ENCODE measurements at places on chromosomes 2 and 18.

DNA sequence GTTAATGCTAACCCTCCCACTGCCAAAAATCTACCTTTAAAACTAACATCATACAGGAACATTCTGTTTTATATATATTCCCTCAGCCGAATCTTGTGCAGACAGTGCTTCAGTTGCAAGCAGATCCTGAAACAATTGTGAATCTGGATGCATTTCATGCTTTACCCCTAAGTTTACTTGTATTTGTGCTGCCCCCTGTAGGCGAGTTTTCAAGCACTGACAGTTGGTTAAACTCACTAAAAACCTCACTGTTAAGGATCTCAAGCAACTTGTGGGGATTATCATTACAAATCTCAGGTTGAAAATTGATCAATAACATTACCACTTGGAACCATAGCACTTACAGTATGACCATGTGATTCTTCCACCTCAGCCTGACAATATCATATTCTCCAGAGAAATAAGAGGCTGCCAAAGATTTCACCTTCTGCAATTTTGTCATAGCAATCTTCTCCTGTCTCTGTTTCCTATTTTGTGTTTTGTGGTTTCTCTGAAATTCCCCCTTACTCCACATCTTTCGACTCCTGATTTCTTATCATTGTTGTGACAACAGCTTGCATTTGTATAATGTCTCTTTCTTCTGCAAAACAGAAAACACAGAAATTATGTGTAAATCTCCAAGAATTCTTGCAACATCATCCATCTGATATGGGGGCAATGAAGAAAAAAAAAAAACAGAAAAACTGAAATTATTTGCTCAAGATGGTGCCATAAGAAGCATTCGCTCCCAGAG is 354.6 kb upstream of the SETBP1 start:
- no peak overlapping the region for H3K27ac ChIP-seq
- DNase-seq: peak; percentile 65
- H3K4me1 ChIP-seq: no peaks in the 10 kb centered on the region
- H3K4me3 ChIP-seq: no peak overlapping the region
- H3K36me3 ChIP-seq: no peaks in the 10 kb centered on the region
- H3K27me3 ChIP-seq: no peaks in the 10 kb centered on the region

- H3K27ac ChIP-seq: no peak overlapping the region
- no peak for DNase-seq
- H3K4me1 ChIP-seq: peaks cover 18% of the 10 kb centered on the region
- no peaks in the 10 kb centered on the region for H3K36me3 ChIP-seq
These were observed 21.6 kb downstream of the PMAIP1 start for GRCh38 chr18:59921384-59921891.

- no peak overlapping the region for H3K4me3 ChIP-seq
- H3K36me3 ChIP-seq: peaks cover 32% of the 10 kb centered on the region
- H3K4me1 ChIP-seq: no peaks in the 10 kb centered on the region
- H3K27ac ChIP-seq: no peak overlapping the region
- DNase-seq: peak; percentile 6
These were observed 10.1 kb downstream of the RMP24 start for GRCh38 chr18:35982409-35983114.

DNA sequence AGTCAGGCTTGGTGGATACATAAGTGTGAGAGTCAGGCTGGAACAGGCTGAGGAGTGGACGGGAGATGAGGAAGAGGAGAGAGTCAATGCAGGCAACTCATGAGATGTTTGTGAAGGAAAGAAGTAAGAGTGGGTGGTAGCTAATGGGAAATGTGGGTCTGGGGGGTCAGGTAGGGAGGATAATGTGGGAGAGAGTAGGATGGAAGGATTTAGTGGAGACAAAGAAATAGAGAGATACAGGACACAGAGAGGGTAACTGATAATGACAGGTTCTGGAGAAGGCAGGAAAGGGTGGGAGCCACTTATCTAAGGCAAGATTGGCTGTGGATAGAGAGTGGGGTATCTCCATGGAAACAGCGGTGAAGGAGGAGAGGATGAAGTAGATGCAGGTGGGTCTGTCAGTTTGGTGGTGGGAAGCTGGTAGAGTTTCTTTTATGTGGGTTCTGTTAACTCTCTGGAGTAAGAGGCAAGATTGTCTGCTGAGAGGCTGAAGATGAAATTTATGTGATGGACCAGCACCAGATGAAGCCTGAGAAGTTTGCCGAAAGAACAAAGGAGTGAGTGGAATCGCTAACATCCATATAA is 190.6 kb upstream of the SPRED2 start:
- no peak overlapping the region for H3K27ac ChIP-seq
- H3K36me3 ChIP-seq: no peaks in the 10 kb centered on the region
- no peak overlapping the region for H3K4me3 ChIP-seq
- H3K4me1 ChIP-seq: peaks cover 7% of the 10 kb centered on the region
- DNase-seq: no peak

DNA sequence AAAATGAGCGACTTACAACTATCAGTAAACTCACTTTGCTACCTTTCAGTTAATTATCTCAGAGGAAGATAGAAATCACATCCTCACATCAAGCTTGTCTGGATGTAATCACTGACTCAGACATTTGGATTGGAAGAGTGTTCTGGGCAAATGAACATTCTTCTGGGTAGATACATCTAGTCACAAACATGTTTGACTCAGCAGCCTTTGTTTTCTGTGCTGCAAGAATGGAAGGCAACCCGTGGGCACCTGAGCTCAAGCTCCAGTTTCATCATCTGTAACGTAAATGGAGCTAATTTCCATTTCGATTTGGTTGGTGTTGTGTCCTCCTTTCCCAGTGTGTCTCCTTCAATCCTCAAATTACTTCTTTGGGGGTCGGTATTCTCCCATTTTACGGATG is 58.5 kb downstream of the ACAA2 start:
- DNase-seq: no peak
- peaks cover 22% of the 10 kb centered on the region for H3K27me3 ChIP-seq
- no peaks in the 10 kb centered on the region for H3K36me3 ChIP-seq
- no peak overlapping the region for H3K27ac ChIP-seq

Measured in A673 (cell line).